ENCODE measurements at places on chromosomes 2 and 18.

- H3K36me3 ChIP-seq = no peaks in the 10 kb centered on the region
- no peaks in the 10 kb centered on the region for H3K27me3 ChIP-seq
- peak overlapping the region; percentile 60 for H3K27ac ChIP-seq
- H3K4me3 ChIP-seq = no peak overlapping the region
Measured at GRCh38 chr2:58973811-58974281, 732.7 kb upstream of the FANCL start.

GRCh38 chr18:8745355-8746014 is 40.1 kb downstream of the MTCL1 start:
- H3K27ac ChIP-seq = no peak overlapping the region
- H3K4me3 ChIP-seq = no peak overlapping the region
- DNase-seq = no peak
- H3K4me1 ChIP-seq = no peaks in the 10 kb centered on the region
- peaks cover 38% of the 10 kb centered on the region for H3K36me3 ChIP-seq

- peaks cover 2% of the 10 kb centered on the region for H3K36me3 ChIP-seq
- no peak overlapping the region for H3K4me3 ChIP-seq
- no peak for DNase-seq
- H3K27me3 ChIP-seq = no peaks in the 10 kb centered on the region
- no peaks in the 10 kb centered on the region for H3K4me1 ChIP-seq
Measured at GRCh38 chr2:68521037-68521436, 53.7 kb downstream of the APLF start.

GRCh38 chr2:74142340-74142739 is 5.4 kb downstream of the BOLA3 start:
- H3K36me3 ChIP-seq = peaks cover 17% of the 10 kb centered on the region
- no peaks in the 10 kb centered on the region for H3K4me1 ChIP-seq
- no peak overlapping the region for H3K4me3 ChIP-seq

DNA sequence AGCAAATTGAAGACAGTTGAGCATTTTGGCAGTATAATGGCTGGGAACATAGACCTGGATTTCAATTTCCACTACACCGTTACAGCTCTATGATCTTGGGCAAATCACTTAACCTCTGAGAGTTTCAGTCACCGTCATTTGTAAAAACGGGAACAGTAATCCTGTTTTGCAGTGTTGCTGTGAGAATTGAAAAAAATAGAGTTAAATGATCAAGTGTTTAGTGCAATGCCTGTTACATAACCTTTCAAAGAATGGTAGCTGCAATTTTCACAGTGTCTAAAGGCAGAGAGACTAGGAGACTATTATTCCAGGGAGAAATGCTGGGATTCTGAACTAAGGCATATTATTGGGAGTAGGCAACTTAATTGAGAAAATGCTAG is 2.0 kb downstream of the AGPS start:
- H3K4me3 ChIP-seq = no peak overlapping the region
- no peaks in the 10 kb centered on the region for H3K36me3 ChIP-seq
- no peak for DNase-seq
- peak overlapping the region; percentile 30 for H3K27ac ChIP-seq
- peaks cover 39% of the 10 kb centered on the region for H3K4me1 ChIP-seq

Data from WTC11 (cell line).